Epithelial cell of prostate (primary cell): ENCODE measurements at places on chromosomes 16 and 17.

DNA sequence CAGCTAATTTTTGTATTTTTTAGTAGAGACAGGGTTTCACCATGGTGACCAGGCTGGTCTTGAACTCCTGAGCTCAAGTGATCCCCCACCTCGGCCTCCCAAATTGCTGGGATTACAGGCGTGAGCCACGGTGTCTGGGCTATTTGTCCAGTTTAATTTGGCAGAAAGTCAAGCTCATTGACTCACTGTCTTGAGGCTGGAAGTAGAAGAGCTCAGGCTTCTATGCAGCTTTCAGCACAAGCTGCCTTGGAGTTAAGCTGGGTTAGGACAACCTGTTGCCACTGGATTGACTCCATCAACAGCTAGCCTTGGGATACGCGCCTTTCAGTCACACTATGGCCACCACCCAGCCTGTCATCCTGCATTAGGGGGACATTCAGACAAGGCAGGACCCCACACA is 76.2 kb upstream of the DNAH17 start:
- DNase-seq, result no peak

DNA sequence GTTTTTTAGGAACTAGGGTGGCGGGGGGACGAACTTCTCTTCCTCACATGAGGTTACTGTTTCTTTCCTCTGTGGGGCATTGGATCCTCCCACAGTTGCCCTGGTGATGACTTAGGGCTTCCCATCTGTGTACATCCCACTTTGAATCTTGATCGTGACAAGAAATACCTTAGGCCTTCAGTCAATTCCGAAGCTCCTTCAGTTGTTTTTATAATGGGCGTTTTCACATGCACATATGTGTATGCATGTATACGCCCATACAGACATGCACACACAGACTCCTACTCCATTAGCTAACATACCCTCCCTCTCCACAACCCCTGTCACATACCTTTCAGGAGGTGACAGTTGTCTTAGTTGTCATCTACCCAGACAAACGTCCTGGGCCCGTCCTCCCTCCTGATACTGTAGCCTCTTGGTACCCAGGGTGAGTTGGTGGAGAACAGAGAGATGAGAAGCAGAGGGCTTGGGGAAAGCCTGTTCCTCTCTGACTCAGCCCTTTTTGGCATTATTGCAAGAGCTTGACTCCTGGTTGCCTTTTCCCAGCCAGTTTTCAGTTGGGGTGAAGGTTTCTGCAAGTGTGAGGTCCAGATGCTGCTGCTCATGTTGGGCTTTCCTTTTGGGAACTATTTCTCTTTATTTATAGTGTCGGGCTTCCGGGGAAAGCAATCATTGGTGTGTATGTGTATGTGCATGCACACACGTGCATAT is 2.2 kb upstream of the AOC2 start:
- no peak for DNase-seq

- no peak for DNase-seq
Observed at GRCh38 chr17:57975044-57975443, 13.0 kb downstream of the VEZF1 start.

DNA sequence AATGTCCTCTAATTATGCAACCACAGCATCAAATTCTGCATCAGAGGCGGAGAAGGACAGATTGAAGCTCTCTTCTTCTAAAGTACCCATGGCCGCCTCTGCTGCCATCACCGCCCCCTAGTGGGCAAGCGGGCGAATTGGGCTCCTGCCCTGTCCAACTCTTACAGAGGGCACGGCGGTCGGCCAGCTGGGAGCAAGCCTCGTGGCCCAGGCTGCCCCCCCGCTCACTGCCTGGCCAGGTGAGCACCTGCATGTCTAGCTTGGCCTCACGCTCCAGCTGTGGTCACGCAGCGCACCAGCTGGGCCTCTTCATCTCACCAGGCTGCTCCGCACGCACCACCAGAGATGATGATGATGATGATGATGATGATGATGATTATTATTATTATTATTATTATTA is 146.1 kb upstream of the TOM1L1 start:
- DNase-seq, result no peak

- DNase-seq, result no peak
Observed at GRCh38 chr16:12403746-12404658, 399.7 kb downstream of the CPPED1 start.

DNA sequence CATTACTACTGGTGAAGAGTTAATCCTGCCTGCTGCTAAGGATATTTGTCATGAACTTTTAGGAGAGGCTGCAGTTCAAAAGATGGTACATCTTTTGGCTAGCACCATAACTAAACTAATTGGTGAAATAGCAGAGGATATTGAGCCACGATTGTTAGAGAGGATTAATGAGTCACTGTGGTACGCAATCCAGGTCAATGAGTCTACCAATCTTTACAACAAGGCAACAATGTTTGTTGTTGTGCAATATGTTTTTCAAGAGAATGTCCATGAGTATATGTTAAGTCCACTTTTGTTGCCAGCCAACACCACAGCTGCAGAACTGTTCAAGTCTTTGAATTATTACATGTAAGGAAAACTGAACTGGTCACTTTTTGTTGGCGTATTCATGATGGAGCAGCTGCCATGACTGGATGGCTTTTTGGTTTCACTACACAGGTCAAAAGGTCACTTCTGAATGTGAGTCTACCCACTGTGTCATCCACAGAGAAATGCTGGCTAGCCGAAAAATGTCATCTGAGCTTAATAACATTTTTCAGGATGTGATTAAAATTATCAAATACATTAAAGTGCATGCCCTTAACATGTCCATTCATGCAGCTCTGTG is 402.6 kb upstream of the KIF2B start:
- peak; percentile 22 for DNase-seq

DNA sequence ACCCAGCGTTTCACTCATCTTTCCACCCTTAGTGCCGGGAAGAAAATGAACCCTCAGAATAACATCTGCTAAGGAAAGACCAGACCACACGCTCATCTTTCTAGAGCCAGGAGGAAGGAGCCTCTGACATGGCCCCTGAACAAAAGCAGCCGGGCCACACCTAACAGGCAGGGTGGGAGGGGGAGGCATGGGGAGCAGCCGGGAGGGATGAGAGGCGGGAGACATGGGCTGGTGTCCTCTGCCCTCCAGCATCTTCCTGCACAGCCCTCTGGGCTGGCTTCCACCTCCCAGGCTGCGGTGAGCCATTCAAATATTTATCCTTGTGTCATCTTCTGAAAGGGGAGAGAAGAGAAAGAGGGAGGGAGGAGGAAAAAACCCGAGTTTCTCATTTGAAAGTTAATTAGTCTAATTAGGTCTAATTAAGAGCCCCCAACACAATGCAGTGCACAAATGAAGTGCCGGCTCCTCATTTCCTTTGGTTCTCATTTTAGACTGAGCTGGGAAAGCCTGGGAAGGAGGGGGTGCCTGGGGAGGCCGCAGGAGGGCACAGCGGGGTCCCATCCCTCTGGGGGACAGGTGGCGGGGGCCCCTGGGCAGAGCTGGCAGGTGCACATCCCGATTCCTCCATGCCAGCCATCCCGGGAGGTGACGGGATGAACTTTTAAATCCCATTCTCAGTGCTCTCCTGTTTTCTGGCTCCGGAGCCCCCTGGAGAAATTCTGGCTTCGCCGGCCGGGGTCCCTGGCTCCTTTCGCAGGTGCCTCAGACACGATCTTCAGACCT is 90.5 kb downstream of the ENGASE start:
- DNase-seq, result no peak

- no peak for DNase-seq
Observed at GRCh38 chr17:17822189-17822588, 14.6 kb downstream of the SREBF1 start.

GRCh38 chr17:17947966-17948365 is 24.2 kb downstream of the TOM1L2 start:
- DNase-seq, result peak; percentile 64

- DNase-seq, result peak; percentile 27
Observed at GRCh38 chr17:73546770-73547536, 97.3 kb downstream of the SDK2 start.

GRCh38 chr17:17739388-17740066 is 58.3 kb downstream of the RAI1 start:
- DNase-seq, result no peak

DNA sequence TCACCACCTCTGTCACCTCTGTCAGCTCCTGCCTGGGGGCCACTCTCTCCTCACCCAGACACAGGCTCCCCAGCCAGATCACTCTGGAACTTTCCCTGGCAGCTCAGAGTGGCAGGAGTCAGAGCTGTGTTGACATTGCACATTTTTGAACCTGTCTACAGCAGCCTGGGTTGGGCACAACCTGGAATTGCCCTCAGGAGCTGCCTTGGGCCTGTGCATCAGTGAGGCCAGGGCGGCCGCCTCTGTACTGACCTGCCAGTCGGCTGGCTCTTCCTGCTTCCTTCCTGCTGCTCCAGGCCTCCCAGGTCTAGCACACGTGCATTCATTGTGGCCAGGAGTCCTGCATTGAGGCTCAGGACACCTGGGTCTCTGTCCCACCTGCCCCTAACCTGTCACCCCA is 14.2 kb upstream of the TMEM11 start:
- no peak for DNase-seq

- no peak for DNase-seq
Observed at GRCh38 chr17:2302778-2303203, 794 bp downstream of the SMG6 start.

DNA sequence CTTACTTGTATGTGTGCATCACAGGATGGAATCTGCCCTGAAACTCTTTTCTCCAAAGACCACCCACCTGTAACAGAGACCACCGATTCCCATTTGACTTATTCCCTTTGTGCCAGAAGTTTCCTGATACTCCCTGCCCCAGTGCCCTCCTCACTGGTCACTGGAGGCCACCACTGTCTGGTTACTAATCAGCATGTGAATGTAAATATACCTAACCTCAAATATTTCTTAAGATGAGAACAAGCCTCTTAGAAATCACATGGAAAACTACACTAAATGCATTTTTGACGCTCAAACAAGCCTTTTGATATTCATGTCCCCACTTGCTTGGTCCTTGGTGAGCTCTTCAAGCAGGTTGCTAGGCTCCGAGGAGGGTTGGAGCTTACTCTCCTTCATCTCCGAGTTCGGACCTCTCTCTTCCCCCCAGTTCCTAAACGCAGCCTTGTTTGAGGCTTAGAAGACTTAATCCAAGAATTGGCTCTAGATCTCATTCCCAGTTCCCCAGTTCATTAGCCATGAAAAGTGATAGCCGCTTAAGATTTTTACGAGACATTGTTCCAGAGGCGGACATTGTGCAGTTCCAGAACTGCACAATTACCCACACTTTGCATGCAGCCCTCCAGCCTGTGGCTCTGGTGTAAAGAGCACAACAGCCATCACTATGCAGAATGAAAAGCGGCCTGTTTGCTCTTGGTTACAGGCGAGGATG is 579.2 kb upstream of the PSMD7 start:
- DNase-seq, result peak; percentile 16

DNA sequence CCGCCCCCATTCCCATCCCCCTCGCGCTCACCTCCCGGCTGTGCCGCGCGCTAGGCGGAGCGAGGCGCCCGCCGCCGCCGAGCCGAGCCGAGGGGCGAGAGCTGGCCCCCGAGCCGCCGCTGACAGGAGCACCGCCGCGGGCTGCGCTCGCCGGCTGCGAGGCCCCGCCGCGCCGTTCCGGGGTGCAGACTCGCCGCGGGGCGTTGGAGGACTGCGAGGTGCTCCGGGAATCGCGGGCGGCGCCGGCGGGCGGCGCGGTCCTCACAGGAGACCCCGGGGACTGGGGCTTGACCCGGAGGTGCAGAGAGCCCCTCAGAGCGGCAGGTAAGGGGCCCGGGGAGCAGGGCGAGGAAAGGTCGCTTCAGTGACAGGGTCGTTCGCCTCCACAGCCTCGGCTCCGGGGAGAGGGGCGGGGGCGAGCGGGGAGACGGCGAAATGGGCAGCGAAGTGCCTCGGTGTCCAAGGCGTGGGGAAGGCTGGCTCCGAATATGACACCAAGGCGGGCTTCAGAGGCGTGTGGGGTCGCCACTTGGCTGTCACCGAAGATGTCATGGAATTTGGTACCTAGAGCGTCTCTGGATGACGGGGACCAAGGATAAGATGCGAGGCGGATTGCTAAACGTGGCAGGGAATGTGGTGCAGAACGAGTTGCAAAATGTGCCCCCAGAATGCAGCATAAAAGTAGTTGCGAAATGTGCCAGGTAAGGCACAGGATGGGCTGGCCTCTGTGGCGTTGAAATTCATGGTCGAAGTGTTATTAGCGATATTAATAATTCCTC is 580 bp downstream of the TANC2 start:
- no peak for DNase-seq

DNA sequence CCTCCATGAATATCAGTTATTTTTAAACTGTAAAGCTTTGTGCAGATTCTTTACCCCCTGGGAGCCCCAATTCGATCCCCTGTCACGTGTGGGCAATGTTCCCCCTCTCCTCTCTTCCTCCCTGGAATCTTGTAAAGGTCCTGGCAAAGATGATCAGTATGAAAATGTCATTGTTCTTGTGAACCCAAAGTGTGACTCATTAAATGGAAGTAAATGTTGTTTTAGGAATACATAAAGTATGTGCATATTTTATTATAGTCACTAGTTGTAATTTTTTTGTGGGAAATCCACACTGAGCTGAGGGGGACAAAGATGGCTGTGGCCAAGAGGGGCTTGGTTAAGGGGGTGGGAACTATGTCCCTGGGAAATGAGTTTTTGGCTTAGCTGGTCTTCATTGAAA is 2.3 kb downstream of the CCL11 start:
- DNase-seq, result no peak

GRCh38 chr16:69873783-69874182 is 77.4 kb upstream of the CLEC18A start:
- DNase-seq, result no peak

DNA sequence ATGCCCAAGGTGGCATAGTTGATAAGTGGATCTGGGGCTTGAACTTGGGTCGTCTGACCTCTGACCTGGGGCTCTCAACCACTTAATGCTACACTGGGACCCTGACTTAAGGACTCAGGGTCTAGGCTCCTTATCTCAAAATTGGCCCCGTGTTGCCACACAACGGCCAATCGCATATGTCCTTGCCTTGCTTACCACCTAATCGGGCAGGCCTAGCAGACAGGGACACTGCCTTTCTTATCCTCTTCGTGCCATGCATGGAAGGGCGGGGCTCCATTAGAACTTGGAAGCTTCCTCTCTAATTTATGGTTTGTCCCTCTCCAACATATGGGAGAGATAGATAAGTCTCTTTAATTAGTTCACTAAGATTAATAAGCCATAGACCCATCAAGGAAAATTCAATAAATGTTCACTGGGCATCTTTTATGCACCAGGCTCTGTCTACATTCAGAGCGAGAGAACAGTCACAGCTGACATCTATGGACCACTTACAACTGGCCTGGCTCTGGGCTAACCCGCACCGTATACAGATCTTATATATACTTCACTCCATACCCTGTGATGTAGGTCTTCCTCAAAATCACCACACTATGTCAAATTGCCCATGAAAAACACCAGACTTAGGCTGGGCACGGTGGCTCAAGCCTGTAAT is 35.1 kb downstream of the CDH1 start:
- no peak for DNase-seq

- DNase-seq, result no peak
Observed at GRCh38 chr16:68491576-68491950, 43.3 kb upstream of the SMPD3 start.

DNA sequence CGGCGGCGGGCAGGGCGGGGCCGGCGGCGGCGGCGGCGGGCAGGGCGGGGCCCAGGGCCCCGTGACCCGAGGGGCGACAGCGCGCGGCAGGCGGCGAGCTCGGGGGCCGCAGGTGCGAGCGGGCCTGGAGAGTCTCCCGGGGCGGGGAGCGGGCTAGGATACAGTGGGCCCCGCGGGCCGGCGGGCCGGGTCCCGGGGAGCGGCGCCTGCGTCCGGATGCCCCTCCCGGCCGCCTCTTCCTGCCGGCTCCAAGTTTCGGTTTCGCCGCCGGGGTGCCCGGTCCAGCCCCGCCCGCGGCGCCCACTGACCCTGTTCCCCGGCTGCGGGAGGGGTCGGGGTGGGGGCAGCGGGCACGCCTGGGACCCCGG is at the start of gene RNF213:
Gene RNF213, plus strand, starts transcription at position 62 of the 368 bp plus-strand sequence. CDS start 2,830 bp downstream, outside the sequence.
- DNase-seq, result no peak
